ENCODE measurements at places on chromosomes 16 and 17.

- H3K36me3 ChIP-seq, result no peaks in the 10 kb centered on the region
- H3K27me3 ChIP-seq, result no peaks in the 10 kb centered on the region
- H3K4me3 ChIP-seq, result no peak overlapping the region
- DNase-seq, result no peak
Measured at GRCh38 chr16:59087641-59088040, 353.5 kb upstream of the GOT2 start.

DNA sequence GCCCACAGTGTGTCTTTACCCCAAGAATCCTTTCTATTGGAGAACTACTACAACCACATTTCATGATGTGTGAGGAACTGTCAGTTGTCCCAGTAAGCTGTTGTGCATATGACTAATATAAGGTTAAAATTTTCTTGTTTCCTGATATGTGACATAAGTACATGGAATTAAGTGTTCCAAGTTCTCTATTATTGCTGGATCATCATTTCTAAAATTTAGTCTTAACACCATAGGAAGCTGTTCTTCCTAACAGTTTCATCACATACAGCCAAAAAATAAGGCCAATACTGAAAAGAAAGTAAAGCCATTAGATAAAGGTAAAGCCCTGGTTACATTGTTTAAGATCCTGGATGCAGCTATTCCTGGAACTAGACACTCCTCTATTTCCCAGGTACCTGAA, 620.9 kb upstream of the CDH8 start:
- H3K4me1 ChIP-seq, result no peaks in the 10 kb centered on the region
- no peak overlapping the region for H3K27ac ChIP-seq
- no peak overlapping the region for H3K4me3 ChIP-seq
- no peaks in the 10 kb centered on the region for H3K27me3 ChIP-seq

- DNase-seq, result no peak
- H3K27ac ChIP-seq, result peak overlapping the region; percentile 71
- no peaks in the 10 kb centered on the region for H3K27me3 ChIP-seq
Measured at GRCh38 chr16:75256696-75257343, 5.4 kb upstream of the BCAR1 start.

DNA sequence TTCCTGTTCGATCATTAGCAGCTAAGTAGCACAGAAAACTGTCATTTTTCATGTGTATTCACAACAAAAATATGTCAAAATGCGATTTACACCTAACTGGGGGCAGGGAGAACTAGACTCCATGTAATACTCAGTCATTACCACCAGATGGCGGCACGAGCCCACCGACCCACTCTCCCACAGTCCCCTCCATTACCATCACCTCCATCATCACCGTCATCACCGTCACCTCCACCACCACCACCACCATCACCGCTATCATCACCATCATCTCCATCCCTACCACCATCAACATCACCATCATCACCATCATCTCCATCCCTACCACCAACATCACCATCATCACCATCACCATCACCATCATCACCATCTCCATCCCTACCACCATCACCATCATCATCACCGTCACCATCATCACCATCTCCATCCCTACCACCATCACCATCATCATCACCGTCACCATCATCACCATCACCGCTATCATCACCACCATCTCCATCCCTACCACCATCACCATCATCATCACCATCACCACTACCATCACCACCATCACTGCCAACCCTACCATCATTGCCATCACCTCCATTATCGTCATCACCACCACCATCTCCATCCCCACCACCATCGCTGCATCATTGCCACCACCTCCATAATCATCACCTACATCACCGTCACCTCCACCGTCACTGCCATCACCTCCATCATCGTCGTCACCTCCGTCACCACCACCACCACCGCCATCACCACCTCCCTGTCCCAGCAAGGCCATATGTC, 14.4 kb downstream of the NDUFAF8 start:
- H3K4me1 ChIP-seq, result no peaks in the 10 kb centered on the region
- no peak overlapping the region for H3K27ac ChIP-seq
- no peak overlapping the region for H3K4me3 ChIP-seq
- H3K27me3 ChIP-seq, result no peaks in the 10 kb centered on the region

DNA sequence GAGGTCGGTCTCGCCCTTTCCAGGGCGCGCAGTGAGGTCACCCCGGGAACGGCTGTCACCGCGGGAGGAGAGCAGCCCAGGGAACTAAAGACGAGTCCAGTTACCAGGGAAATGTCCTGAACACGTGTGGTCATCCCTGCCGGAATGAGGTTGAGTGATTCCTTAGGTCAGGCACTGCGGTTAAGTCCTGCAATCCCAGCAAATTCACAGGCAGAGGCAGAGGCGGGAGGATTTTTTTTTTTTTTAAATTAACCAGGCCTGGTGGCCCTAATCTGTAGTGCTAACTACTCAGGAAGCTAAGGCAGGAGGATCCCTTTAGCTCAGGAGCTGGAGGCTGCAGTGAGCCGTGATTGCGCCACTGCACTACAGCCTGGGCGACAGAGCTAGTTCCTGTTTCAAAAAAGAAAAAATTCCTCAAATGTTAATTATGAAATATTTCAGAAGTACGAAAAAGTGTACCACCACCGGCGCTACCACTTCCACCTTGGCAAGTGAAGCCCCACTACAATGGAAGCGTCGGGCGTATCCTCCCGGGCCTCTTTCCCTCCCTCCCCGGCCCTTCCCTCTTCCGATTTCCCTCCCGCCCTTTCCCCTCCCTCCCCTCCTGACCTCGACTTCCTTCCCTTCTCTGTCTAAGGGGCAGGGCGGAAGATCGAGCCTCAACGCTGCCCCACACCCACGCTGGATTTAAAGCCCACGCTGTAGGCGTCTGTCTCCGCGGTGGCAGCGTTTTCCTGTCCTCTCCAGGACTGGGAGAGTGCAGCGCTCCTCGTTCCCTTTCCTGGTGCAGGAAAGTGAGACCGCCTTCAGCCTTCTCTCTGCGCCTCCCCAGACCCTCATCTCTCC, 27.3 kb downstream of the SLFN11 start:
- H3K4me3 ChIP-seq, result peak overlapping the region; percentile 59
- H3K4me1 ChIP-seq, result peaks cover 8% of the 10 kb centered on the region
- no peaks in the 10 kb centered on the region for H3K27me3 ChIP-seq
- no peaks in the 10 kb centered on the region for H3K36me3 ChIP-seq

GRCh38 chr17:77726549-77727006, 231.9 kb upstream of the TNRC6C start:
- no peak overlapping the region for H3K27ac ChIP-seq
- H3K4me1 ChIP-seq, result no peaks in the 10 kb centered on the region
- no peak overlapping the region for H3K4me3 ChIP-seq
- H3K27me3 ChIP-seq, result no peaks in the 10 kb centered on the region
- H3K36me3 ChIP-seq, result no peaks in the 10 kb centered on the region
- peak; percentile 13 for DNase-seq

GRCh38 chr16:17307504-17307903, 163.3 kb downstream of the XYLT1 start:
- no peak overlapping the region for H3K4me3 ChIP-seq
- H3K27ac ChIP-seq, result no peak overlapping the region
- H3K4me1 ChIP-seq, result peaks cover 11% of the 10 kb centered on the region
- DNase-seq, result no peak

DNA sequence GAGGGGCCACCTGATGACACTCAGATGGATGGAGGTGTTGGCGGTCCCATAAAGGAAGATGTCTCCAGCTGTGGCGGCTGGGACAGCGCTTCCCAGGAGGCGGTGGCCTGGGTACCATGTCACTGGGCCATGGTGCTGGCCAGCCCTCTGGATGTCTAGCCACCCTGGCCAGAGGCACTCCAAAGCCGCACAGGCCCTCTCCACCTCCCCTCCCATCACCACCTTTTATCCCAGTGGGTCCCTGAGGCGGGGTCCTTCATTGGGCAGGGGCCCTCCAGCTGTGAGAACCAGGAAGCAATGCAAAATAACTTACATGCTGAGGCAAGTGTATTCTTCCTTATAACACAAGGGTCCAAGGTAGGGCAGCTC, 23.1 kb downstream of the RAB11FIP4 start:
- H3K4me3 ChIP-seq, result no peak overlapping the region
- H3K36me3 ChIP-seq, result no peaks in the 10 kb centered on the region
- no peaks in the 10 kb centered on the region for H3K4me1 ChIP-seq
- H3K27ac ChIP-seq, result no peak overlapping the region
- DNase-seq, result no peak
- no peaks in the 10 kb centered on the region for H3K27me3 ChIP-seq

DNA sequence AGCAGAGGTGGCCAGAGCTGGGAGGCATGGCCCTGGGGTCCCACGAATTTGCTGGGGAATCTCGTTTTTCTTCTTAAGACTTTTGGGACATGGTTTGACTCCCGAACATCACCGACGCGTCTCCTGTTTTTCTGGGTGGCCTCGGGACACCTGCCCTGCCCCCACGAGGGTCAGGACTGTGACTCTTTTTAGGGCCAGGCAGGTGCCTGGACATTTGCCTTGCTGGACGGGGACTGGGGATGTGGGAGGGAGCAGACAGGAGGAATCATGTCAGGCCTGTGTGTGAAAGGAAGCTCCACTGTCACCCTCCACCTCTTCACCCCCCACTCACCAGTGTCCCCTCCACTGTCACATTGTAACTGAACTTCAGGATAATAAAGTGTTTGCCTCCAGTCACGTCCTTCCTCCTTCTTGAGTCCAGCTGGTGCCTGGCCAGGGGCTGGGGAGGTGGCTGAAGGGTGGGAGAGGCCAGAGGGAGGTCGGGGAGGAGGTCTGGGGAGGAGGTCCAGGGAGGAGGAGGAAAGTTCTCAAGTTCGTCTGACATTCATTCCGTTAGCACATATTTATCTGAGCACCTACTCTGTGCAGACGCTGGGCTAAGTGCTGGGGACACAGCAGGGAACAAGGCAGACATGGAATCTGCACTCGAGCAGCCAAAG, 2.3 kb downstream of the CSF3 start:
- DNase-seq, result no peak
- H3K36me3 ChIP-seq, result no peaks in the 10 kb centered on the region
- H3K27ac ChIP-seq, result peak overlapping the region; percentile 92

Data from breast epithelium (tissue), 4 donors.